T-helper 22 cell (primary cell): ENCODE measurements at places on chromosomes 3 and 15.

- DNase-seq, result no peak
These were observed 76.4 kb downstream of the AKAP13 start for GRCh38 chr15:85456798-85457197.

GRCh38 chr3:37852097-37852496, 9.6 kb upstream of the CTDSPL start:
- no peak for DNase-seq

DNA sequence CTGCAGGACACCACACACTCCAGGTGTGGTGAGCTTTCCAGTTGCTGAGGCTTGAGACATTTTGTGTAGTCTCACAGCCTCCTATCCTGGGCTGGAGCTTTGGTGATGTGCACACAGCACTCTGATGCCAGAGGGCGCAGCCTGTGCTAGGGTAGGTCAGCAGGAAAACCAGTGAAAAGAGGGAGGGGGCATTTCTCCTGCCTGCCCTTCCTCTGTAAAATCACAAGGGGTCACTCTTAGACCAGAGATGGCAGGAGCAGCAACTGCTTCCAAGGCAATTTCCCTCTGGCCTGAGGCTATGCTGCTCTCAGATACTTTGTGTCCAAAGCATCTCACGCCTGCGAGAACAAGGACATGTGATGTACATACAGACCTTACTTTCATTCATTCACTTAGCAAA, 16.5 kb upstream of the MUSTN1 start:
- DNase-seq, result no peak

GRCh38 chr3:99626417-99626788, 12.0 kb upstream of the COL8A1 start:
- DNase-seq, result no peak
